ENCODE measurements at places on chromosomes 2 and 18.

DNA sequence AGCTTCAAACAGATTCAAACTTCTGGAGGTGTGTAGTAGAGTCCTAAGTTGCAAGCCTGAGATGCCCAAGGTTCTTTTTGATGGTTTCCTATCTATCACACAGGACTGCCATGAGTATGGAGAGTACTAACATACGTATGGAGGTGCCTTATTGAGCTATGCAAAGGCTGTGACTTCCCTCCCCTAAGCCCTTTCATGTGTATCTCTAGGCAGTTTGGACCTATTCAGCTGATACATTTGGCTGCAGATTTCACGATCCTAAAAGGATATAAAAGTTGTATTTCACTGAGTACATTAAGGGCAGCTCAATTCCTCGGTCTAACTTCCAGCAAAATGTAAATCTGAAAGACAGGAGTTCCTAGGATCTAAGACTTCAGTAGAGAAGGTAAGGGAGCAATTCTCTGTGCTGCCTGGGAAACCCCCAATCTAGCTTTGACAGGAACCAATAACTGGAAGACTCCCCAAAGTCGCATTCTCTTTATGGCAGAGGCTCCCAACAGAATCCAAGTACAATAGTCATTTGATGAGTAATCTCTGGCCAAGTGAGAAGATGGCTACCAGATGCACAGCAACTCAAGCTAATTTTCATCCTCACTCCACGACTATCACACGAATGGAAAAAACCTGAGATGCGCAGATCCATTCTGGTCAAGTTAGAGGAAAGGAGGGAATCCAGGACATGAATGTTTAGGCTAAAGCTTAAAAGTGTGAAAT, 83.8 kb downstream of the ATL2 start:
- no peak for DNase-seq

- DNase-seq: no peak
Measured at GRCh38 chr2:6526093-6526824, 339.4 kb downstream of the CMPK2 start.

GRCh38 chr2:141517180-141517851, 613.5 kb downstream of the LRP1B start:
- DNase-seq: no peak

DNA sequence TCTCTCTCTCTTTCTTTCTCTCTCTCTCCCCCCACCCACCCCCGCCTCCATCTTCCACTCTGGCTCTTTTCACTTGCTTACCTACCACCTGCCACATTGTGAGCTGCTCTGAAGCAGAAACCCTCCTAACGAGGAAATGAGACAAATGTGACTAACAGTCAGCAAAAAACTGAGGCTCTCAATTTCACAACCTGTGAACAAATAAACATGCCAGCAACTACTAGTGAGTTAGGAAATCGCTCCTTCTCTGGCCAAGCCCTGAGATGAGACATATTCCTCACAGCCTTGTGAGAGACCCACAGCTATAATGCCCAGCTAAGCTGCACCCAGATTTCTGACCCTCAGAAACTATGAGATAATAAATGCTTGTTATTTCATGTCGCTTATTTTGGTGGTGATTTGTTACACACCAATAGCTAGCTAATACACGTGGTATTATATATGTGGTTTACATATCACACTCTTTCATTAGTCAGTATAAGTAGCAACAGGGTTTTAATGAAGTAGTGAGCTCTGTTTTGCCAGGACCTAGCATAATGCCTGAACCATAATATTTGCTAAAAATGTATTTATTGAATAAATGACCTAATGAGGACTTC, 8.4 kb upstream of the ZNF521 start:
- no peak for DNase-seq

- DNase-seq: no peak
Measured at GRCh38 chr18:8242151-8242696, 367.0 kb upstream of the RAB12 start.

- DNase-seq: no peak
Measured at GRCh38 chr2:192044496-192044895, 150.2 kb downstream of the TMEFF2 start.

GRCh38 chr2:37219046-37219445, 12.3 kb downstream of the CEBPZ start:
- DNase-seq: no peak

- DNase-seq: no peak
Measured at GRCh38 chr18:6118080-6118479, 222.8 kb upstream of the TMEM200C start.

DNA sequence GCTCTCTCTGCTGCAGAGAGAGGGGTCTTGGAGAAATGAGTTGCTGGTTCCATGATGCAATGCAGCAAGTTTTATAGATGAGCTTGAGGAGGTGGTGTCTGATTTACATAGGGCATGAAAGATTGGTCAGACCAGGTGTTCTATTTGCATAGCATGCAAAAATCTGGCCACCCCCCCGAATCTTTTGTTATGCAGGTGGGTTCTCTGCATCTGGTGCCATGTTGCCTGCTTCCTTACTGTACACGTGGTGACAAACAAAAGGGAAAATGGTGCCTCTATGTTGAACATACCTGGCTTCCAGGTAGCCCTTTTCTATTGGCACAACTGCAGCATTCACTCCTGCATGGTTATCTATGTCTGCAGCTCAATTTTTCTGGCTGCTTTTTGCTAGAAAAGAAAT, 169.4 kb downstream of the GALNT1 start:
- DNase-seq: no peak

GRCh38 chr2:36455011-36455410, 99.4 kb downstream of the CRIM1 start:
- no peak for DNase-seq

DNA sequence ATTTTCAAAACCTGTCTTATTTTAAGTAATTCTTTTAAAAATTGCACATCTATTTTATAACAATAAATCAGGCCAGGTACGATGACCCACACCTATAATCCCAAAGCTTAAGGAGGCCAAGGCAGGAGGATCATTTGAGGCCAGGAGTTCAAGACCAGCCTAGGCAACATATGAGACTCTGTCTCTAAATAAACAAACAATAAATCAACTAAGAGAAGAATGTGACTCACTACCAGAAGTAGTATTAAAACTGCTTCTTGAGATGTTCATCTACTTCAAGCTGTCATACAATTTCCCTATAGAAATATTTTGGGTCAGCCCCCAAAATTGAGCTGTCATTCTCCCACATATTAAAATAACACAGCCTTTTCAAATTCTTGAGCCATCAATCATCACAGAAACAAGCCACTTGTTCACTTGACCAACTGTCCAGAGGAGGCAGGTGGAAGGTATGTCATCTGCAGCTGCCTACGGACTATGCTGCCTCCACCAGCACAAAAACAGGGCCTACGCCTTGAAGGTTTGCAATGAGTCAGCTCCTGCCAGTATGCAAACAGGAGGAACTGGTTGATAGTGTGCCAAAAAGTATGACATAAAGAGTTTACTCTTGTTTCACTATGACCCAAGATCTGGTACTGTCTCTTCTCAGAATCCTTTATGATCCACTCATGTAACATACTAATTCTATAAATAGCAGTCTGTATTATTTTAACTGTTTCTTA, 33.6 kb downstream of the KIDINS220 start:
- no peak for DNase-seq

GRCh38 chr2:122007577-122007976, 252.1 kb downstream of the TSN start:
- no peak for DNase-seq

- no peak for DNase-seq
Measured at GRCh38 chr2:207984765-207985480, 40.4 kb downstream of the PLEKHM3 start.

- DNase-seq: no peak
Measured at GRCh38 chr2:69561101-69561500, 82.4 kb downstream of the AAK1 start.

- no peak for DNase-seq
Measured at GRCh38 chr2:27094353-27094984, 7.9 kb downstream of the KHK start.

DNA sequence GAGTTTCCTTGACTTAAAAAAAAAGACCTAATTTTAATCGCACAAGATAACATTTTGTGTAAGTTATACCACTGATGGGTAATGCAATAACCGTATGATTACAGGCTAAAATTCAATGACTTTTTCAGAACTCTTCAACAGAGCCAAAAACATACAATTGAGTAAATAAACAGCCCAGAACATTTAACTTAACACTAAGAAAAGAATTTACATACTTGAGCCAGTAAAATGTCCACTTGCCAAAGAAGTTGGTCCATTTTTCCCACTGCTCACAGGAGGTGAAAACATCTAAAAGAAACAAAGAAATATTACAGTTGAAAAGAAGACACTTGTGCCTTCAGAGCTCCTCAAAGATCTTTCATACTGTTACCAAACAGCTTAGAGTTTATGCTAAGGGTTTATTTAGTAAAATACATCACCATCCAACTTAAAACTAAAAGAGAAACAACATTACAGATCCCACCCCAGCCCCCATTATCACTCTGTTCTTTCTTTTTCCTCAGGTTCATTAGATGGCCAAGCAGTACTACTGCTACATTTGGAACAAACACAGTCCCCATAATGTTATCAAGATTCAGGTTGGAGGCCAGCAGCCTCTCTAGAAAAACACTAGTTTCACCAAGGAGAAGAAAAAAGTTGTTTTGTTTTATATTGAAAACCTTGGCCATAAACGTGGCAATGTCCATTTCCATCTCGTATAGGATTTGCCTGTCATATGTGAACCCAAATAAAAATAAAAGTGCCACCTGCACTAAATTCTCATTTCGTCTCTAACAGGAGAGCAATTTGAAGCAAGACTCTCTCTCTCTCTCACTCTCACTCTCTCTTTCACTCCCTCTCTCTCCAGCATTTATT, 2.7 kb downstream of the TCF4 start:
- DNase-seq: no peak

GRCh38 chr2:105321875-105322646, 7.5 kb downstream of the TGFBRAP1 start:
- DNase-seq: no peak

DNA sequence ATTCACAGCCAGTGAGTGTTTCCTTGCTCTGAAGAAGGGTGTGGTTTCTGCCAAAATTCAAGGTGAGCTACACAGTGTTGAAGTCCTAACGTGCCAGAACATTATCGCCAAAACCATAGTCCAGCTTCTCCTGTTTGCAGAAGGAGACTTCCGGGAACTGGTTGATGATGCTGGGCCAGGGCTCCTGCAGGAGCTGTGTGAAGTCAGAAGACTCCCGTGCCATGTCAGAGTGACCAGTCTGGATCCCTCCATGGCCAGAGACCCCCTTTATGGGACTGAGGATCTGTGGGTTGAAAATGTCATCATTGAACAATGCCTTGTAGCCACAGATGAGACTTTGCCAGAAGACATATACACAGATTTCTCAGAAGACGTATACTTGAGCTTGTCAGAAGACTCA, 96.0 kb upstream of the RAB12 start:
- DNase-seq: no peak

DNA sequence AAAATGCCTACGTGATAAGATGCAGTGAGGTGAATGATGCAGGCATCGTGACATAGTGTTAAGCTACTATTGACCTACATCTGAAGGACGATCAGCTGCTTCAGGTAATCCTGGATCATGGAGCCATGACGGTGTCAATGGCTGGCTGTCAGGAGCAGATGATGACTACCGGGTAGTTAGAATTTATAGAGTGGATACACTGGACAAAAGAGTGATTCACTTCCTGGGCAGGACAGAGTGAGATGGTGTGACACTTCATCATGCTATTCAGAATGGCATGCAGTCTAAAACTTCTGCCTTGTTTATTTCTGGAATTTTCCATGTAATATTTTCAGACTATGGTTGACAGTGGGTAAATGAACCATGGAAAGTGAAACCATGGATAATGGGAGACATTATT, 29.5 kb downstream of the METTL8 start:
- DNase-seq: no peak

GRCh38 chr2:214322662-214323061, 88.2 kb upstream of the VWC2L start:
- DNase-seq: no peak

DNA sequence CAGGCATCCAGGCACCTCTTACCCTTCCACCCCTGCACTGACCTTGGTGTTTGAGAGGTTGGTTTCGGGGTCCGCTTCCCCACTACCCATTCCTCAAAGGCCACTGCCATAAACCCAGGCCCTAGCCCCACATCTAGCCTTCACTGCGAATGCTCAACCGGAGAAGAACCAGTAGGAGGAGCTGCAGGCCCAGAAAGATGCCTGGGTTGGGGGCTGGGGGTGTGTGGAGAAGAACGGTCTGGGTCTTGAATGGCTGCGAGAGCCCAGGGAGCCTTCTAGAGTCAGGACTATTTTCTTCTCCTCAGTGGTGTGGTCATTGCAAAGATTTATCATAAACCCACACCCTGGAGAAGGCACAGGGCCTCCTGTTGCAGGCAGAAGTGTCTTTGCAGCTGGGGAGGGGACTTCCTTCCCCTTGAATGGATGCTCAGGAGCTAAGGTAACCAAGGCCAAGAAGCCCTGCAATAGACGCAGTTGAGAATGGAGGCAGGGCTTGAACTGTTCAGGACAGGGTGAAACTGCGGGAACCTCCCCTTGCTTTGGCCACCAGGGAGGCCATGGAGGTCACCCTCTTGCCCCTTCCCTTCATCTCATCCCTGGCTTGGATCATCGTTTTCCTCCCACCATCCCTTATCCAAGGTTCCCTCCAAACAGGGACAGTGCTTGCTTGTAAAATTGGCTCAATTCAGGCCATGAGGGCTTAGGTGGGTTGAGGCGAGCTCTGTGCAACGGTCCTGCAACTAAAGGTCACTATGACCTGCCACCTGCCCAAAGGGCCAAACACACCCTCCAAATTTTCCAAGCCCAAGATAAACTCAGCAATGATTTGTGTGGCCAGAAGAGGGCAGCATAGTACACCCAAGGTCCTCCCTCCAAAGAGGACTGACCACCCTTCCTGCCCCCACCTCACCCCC, 20.9 kb downstream of the THNSL2 start:
- no peak for DNase-seq

DNA sequence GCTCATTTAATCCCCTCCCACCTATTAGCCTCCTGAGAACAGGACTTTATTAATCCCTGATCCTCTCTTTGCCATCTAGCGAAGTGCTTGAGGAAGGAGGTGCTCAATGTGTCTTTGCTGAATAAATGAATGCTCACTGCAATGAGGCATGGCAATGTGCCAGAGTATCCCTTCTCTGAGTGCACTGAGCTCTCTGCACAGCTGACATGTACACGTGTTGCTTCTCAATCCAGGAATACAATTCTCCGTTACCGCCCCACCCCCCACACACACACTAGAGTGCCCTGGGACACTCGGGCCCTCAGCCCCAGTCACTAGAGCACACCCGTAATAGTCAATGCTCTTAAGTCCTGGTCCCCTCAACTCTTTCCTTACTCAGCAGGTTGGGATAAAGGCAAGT, 41.4 kb downstream of the FAM178B start:
- no peak for DNase-seq

DNA sequence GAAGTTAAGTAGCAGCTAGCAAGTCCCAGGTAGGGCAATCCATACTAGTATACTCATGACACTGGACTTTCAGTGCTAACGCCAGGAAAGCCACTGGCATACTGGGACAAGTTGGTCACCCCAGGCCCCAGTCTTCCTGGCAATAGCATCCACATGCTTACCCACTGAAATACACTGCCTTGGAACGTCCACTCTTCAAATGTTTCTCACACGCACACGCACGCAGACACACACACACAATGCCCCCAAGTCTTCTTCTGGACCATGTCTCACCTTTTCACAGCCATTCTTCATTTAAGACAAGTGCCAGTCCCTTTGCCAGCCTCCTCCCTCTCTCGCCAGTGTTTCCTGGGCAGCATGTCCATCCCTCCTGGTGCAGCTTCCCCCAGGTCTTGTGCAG, 8.7 kb upstream of the TEX261 start:
- DNase-seq: no peak

Data from right lobe of liver (tissue), 6 donors.